GM12878 (cell line): ENCODE measurements at places on chromosomes 16 and 17. TPM values are rescaled to one million over a fixed set of nuclear protein-coding genes. Genes with fewer than 3 reads are reported as not detected.

DOC2B gene
- total RNA-seq = not detected in 2 replicates

DNA sequence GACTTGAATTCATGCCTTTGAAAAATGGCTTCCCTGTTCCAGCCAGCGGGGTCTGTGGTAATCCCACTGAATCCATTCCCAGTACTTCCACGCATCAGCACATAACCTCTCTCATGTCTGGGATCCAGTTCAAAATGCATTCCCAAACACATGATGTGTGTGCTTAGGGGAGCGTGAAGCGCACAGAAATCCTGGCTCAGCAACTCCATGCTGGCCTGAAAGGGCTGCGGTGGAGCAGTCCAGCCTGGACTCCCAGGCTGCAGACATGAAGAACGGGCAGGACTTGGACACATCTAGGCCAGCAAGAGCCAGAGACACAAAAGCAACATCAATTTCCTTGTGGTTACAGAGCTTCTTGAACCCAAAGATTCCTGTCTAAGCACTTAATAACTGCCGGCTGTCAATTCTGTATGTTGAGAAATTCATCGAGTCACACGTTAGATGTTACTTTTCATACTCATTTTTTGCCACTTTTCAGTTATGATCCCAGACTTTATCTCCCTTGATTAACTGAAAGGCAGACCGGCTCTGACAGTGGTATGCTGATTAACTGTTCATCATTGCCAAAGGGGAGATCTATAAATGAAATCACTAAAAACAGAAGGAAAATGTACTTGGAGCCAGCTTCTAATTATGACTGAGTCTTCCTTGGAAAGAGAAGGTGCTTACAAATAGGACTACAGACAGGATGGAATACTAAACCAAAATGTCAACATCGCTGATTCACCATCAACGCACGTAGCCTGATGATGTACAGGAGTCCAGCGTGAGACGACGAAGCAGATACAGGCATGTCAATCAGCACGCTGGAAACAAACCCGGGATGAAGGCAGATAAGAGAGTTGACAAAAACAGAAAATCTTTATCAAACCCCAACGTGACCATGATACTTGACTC lies 23.0 kb downstream of the NSMCE1 start:
- DNase-seq = no peak

DNA sequence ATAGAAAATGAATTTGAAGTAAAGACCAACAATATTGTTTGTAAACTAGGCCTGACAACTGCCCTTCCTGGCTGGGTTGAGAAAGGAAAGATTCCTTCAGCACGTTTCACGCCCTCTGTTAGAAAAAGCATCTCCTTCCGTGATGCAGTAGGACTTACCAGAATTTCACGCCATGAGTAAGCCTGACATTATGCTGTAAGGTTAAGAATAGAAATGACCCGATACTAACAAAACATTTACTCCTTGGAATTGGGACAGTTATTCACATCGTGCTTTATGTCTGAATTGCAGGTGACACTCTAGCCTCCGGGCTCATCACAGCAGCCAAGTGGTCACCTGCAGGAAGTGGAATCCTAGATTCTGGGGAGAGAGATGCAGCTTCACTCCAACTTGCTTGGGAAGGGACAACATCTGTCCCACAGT lies 17.5 kb downstream of the MARCHF10 start:
- DNase-seq = no peak

DNA sequence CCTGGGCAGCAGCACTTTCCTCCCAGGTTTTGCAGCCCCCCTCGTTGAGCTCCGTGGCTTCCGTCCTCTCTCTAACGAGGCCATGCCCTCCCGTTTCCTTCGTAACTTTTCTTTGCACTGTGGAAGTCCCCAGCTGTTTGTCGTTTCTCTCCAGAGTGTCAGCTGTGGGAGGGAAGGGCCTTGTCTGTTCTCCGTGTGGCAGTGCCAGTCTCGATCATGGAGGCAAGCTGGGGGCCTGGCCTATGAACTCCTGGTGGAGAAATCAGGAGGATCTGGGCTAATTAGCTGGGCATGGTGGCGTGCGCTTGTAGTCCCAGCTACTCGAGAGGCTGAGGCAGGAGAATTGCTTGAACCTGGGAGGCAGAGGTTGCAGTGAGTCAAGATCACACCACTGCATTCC lies 28.3 kb downstream of the TBCD start:
- no peak for DNase-seq

- no peak for DNase-seq
Observed at GRCh38 chr16:56997264-56997663, 7.9 kb downstream of the NLRC5 start.

ALDH3A1 gene
- not detected in 2 replicates for total RNA-seq

DNA sequence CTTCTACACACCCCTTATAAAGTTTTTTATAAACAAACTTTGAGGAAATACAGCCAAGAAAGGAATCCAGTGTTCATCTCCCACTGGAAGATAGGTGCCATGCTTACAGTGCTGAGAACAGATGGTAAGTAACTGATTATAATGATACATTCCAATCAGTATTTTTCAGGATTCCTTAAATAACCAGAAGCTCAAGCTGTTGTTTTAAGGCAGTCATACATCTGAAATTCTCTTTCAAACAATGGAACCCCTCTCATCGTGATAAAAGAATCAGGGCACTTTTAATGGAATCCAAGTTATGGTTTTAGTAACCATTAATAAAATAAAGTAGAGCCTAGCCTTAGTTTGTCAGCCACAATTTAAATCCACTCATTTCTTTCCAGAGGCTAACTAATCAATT lies 56.1 kb upstream of the STAC2 start:
- no peak for DNase-seq

HIGD1B gene
- not detected in 2 replicates for total RNA-seq

IRX3 gene
- not detected in 2 replicates for total RNA-seq

- no peak for DNase-seq
Observed at GRCh38 chr16:85974428-85975375, 75.7 kb downstream of the IRF8 start.
